ENCODE measurements at places on chromosomes 2 and 18. TPM values are rescaled to one million over a fixed set of nuclear protein-coding genes. Genes with fewer than 3 reads are reported as not detected.

BCL11A gene
- 3.1 TPM for total RNA-seq

DNA sequence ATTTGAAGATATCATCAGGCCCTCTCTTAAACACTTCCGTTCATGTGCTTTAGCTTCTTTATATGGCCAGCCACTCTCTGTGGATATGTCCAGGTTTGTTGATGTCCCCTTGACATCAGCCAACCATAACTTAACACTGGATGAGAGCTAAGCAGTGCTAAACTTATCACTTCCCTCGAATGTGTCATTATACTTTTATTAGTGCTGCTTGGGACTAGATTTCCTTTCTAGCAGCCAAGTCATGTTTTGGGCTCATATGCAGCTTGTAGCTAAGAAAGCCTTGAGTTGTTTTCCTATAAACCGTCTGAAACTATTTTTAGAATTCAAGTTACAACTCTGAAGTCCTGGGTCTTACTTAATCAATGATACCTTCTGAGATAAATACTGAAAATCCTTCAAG is 144.8 kb upstream of the TNP1 start:
- DNase-seq = no peak

DNA sequence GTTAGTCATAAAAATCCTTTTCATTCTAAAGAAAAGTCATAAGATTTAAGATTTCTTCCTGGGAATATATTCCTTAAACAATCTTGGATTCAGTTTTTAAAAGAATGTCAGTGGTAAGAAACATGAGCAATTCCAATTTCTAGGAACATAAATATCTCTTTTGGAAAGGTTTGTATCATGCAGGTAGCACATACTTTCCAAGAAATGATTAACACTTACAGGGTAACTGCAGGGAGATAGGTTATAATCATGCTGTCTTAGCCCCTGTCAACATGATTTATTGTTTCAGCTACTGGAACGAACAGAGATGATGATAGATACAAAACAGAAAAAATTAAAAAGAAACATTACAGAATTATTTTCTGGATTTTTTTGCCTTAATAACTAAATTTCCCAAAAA is 1537.7 kb downstream of the LRP1B start:
- DNase-seq = no peak

- DNase-seq = peak; percentile 82
Measured at GRCh38 chr2:38315707-38316333, 61.3 kb downstream of the ATL2 start.

DNA sequence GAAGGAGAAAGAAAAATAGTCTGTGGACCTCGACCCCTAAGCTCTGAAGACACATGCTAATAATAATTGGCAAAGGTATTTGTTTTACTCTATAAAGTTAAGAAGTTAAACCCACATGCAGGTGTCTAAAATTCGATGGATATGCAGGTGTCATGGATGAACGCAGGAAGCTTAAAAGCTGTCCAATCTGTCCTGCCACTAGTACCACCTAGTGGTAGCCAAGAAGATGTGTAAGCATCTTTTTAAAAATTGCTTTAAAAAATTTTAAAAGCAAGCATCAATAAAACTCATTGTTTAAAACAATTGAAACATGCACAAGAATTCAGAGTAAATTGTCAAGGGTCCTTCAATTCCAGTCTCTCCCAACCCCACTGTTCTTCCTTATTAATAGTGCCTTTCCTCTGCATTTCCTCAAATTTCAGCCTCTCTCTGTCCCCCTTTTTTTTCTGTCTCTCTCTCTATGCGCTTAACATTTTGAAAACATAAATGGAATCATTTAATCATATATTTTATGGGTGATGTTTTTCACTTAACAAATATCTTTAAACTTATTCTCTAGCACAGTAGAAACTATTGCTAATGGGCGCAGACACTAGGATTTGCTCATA is 30.6 kb upstream of the PPP3R1 start:
- peak; percentile 55 for DNase-seq

GRCh38 chr2:10103179-10103578 is 19.4 kb upstream of the RRM2 start:
- no peak for DNase-seq
